T1000 (cell line): ENCODE measurements at places on chromosomes 1 and 21.

GRCh38 chr1:155305881-155306391 lies 2.7 kb upstream of the FDPS start:
- no peak for DNase-seq

- no peak for DNase-seq
Measured at GRCh38 chr1:147833231-147833860, 69.2 kb upstream of the GJA8 start.

DNA sequence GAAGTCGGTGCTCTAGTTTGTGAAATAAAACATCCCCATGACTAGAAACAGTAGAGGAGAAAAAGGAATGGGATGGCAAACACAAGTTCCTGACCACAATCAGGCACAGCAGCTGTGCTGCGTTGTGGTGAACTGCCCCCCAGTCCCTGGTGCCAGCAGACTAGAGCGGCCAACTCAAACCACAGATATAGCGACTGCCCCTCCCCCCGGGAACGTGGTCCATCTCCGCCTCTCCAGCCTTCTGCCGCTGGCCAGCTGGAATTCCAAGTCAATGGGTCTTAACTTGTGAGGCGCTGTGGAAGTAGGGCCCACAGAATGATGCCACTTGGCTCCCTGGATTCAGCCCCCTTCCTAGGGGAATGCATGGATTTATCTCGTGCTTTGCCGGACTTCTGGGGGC lies 41.6 kb upstream of the ZNF678 start:
- DNase-seq = no peak

DNA sequence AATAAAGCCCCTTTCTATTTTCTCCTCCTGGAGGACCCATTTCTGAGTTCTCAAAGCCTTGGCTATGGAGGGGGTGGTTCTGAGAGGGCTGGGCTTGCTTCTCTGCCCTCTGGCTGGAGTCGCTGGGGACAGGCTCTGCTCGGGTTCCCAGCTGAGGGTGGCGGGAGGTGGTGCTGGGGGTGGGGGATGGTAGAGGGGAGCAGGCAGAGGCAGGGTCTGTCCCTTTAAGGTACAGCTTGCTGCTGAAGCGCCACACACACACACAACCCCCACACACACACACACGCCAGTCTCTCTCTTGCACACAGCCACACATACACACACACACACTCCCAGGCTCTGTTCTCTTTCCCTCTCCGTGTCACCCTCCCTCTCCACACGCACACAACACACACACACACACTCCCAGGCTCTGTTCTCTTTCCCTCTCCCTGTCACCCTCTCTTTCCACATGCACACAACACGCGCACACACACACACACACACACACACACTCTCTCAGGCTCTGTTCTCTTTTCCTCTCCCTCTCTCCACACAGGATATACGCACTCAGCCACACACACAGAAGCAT lies 69.8 kb upstream of the SSBP3 start:
- no peak for DNase-seq

- DNase-seq = no peak
Measured at GRCh38 chr1:18057623-18058022, 50.0 kb upstream of the IGSF21 start.

GRCh38 chr1:218412171-218412570 lies 67.0 kb downstream of the TGFB2 start:
- no peak for DNase-seq

- DNase-seq = no peak
Measured at GRCh38 chr1:42340901-42341300, 5.9 kb upstream of the FOXJ3 start.

DNA sequence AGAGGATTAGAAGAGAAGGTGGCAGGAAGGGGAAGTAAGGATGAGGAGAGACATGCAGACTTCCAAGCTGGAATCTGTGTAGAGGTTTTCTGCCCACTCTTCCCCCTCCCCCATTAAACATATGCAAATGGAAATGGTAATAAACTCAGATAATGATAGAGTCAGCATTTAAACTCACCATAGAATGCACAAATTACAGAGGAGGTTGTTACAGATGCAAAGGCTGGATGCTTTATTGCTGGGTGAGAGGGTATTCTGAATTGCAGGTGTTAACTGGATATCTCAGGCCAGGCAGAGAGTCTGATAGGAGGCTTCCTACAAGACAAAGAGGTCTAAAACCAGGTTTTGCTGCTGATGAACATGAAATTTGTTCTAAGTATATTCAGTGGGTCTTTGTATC lies 372.5 kb downstream of the SEC16B start:
- no peak for DNase-seq

- DNase-seq = no peak
Measured at GRCh38 chr1:28682840-28683239, 14.3 kb downstream of the GMEB1 start.

DNA sequence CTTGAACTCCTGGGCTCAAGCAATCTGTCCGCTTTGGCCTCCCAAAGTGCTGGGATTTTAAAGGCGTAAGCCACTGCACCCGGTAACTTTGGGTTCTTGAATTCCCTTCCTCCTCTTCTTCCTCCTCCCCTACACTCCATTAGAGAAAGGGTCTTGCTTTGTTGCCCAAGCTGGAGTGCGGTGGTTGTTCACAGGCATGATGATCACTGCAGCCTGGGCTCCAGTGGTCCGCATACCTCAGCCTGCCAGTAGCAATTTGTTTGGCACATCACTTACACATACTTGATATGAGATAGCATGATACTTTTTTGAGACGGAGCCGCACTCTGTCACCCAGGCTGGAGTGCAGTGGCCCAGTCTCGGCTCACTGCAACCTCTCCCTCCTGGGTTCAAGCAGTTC lies 2.2 kb downstream of the DEGS1 start:
- no peak for DNase-seq

GRCh38 chr1:169196581-169196980 lies 90.1 kb downstream of the ATP1B1 start:
- no peak for DNase-seq

GRCh38 chr1:218507355-218508002 lies 162.3 kb downstream of the TGFB2 start:
- no peak for DNase-seq

DNA sequence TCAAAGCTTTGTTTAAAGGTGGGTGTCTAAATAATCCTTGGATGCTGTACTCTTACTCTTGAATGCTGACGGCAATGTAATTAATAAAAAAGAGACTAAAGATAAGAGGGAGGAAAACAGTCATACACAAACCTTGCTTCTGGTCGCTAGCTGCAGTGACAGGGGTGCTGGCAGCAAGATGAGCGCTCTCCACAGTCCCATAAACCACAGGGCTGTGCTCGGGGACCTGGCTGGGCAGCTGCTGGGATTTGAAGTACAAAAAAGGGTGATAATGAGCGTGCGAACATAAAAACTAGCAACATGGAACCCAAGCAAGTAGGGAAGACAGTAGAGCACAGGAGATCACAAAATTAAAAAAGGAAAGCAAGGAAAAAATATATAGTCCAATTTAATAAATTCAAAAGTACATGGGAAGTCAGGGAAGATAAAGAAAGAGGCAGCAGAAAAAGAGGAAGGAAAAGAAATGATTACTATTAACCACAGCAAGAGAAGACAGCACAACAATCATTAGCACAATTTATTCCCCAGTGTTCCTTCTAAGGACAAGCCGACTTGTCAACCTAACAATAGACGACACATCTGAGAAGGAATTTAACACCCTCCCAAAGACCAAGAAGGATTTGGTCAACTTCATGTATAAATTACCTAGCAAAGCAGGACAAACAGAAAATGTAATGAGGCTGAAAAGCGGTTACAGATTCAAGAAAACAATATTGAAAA lies 162.9 kb upstream of the HP1BP3 start:
- DNase-seq = no peak

- DNase-seq = no peak
Measured at GRCh38 chr1:21670059-21670881, 1.1 kb upstream of the RAP1GAP start.

- DNase-seq = no peak
Measured at GRCh38 chr1:153364156-153364555, 6.5 kb downstream of the S100A9 start.

GRCh38 chr1:197942042-197942441 lies 24.9 kb downstream of the LHX9 start:
- no peak for DNase-seq

- DNase-seq = no peak
Measured at GRCh38 chr1:28928314-28928941, 14.1 kb downstream of the EPB41 start.

- no peak for DNase-seq
Measured at GRCh38 chr1:41765152-41765551, 153.6 kb downstream of the HIVEP3 start.

GRCh38 chr1:101207891-101208290 lies 28.9 kb upstream of the S1PR1 start:
- DNase-seq = no peak

DNA sequence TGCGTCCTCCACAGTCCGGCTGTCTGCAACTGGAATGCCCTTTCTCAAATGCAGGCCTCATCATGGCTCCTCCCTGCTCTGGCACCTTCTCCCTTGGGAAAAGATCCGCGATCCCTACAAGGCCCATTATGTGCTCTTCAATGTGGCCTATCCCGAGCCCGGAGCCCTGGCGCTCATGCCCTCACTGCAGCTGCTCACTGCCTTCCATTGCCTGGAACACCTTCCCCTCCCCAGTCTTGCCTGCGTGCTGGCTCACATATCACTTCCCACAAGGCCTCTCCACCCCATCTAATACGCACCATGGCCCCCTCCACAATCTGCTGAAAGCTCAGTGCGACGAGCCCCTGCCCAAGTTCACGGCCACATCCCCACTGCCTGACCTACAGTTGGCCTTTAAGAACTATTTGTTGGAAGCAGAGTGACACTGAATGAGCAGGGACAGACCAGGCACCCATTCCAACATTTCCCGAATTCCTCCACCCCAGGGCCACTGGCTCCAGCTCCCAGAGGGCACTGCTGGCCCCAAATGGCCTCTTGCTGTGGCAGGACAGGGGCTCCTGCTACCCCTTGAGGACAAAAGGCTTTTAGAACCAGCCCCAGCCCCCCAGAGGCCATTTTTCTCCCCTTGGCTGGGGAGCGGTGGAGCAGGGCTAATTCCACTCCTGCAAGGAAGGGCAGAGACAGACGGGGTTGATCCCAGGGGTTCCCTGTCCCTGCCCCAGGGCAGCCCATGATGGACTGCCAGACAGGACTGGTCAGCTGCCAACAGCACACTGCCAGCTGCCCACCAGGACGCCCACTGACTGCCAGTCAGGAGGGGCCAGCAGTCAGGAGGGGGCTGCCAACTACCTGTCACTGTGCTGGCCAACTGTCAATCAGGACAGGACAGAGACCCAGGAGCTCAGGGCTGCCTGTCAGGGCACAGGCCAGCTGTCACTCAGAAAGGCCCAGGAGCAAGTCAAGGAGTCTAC lies 64.8 kb downstream of the DHRS3 start:
- DNase-seq = no peak

GRCh38 chr1:98267423-98267822 lies 346.6 kb upstream of the DPYD start:
- no peak for DNase-seq

GRCh38 chr1:24374891-24375786 lies 38.4 kb downstream of the STPG1 start:
- no peak for DNase-seq

DNA sequence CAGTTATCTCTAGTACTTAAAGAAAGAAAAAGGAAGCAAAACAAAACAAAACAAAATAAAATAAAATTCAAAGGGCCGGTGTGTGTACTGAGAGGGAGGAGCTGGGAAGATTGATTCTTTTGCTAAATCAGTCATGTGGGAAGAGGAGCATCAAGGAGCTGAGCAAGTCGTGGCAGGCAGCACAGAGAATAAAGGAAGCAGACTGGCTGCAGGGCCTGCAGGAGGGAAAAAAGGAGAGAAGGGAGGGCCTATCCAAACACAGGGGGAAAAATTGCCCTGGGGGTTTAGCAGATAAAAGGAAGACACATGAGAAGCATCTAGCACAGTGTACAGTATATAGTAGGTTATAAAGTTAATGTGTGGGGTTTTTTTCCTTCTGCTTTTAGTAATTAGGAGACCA lies 27.6 kb downstream of the AGO4 start:
- no peak for DNase-seq

DNA sequence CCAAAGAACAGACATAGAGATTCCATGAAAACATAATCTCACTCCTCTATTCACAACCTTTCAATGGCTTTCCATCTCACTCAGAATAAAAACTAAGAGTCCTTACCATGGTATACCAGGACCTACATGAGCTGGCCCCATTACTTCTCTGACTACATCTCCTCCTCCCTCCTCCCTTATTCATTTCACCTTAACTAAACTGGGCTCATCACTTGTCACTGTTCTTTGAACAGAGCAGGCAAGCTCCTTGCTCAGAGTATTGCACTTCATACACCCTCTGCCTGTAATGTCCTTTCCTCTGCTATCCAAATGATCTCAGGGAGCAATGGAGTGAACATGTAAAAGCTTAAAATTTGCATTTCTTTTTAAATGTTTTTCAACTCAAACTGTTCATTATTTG lies 142.0 kb downstream of the MRPL39 start:
- DNase-seq = no peak

DNA sequence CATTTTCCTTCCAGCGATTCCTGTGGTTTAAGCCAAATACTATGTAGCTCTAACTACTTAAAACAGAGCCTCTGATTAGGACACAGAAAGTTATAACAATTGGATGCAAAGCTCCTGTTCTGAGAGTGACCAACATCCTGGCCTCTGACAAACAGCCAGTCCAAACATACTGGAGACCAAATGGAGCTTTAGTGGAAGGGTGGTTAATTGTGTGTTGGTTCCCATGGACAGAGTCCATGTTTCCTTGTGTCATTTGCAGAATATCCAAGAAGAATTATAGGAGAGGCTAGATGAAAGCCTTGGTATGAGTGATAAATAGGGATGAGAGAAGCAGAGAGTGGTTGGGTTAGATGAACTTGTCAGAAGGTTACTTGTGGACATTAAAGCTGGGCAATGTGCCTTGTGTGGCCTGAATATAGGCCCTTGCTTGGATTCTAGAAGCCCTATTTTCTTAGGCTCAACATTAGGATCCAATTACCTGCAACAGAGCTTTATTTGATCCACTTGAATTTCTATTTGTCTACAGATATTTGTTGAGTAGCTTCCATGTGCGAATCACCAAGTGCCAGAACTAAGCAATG lies 180.5 kb upstream of the GORAB start:
- DNase-seq = no peak

DNA sequence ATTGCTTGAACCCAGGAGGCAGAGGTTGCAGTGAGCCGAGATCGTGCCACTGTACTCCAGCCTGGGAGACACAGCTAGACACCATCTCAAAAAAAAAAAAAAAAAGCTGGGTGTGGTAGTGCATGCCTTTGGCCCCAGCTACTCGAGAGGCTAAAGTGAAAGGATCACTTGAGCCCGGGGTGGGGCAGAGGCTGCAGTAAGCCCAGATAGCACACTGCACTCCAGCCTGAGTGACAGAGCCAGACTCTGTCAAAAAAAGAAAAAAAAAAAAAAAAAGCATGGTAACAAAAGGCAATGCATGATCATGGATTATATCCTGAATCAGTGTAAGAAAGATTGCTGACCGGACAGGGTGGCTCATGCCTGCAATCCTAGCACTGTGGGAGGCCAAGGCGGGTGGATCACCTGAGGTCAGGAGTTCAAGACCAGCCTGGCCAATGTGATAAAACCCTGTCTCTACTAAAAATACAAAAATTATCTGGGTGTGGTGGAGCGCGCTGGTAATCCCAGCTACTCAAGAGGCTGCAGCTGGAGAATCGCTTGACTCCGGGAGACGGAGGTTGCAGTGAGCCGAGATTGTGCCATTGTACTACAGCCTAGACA lies 76.3 kb downstream of the RUSC1 start:
- no peak for DNase-seq
